ENCODE measurements at places on chromosomes 2 and 18.
A peak's percentile ranks its signal among the peaks of the same experiment; 100 is the strongest.

- peak; percentile 58 for DNase-seq
Observed at GRCh38 chr2:238320648-238321281, 447 bp downstream of the TRAF3IP1 start.

DNA sequence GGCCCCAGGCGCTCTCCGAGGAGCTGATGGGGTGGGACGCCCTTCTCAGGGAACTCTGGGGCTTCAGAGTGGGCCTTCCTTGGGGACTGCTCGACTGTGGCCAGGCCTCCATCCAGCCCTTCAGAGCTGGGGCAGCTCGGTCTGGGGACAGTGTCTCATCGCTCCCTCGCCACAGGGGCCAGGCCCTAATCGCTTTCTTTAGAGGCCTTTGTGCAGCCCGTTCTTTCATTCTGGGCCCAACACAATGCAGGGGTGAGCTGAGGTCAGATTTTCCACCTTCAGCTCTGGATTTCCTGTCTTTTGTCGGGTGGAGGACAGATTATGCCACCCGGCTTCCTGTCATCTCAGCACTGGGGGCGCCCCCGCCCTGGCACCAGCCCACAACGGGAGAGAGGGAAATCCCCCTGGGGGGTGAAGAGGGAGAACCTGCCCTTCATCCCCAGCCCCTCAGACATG lies 25.2 kb downstream of the MYCN start:
- DNase-seq = no peak

- no peak for DNase-seq
Observed at GRCh38 chr2:170518911-170519310, 196.2 kb upstream of the SP5 start.

DNA sequence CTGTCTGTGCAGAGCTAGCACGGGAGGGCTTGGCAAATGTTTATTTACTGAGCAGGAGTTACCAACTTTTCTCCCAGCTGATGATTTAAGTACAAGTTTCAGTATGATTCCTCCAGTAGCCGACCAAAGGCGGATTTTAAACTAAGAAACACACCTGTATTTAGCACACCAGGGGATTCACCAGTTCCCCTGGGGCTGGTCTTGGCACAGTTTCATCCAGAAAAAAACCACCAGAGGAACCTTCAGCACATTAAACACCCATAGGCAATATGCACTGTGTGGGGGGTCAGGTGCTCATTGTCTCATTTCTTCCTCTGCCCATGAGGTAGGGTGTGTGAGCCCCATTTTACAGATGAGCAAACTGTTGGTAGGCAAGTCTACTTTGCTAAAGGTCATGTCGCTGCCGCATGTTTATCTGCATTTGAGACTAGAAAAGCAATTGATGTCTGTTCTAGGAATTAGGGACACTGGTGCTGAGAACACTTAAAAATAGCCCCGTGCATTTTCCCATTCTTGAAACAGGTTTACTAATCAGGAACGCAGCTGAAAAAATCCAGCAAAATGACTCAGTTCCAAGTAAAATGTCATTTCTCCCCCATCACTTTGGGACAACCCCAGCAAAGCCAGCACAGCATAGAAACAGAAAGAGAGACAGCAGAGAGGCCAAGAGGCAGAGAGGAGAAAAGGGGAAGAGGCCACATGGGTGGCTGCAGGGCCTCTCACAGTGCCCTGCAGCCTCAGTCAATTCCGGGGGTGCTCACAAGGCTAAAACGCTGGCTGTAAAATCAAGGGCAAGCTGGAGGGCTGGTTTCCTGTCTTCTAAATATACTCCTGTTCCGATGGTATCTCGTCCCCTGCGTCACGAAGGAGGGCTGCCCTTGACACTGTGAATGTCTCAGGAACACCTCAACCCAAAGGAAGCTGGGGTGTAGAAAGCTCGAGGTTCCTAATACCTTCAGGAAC lies 166.8 kb upstream of the ID2 start:
- DNase-seq = no peak

GRCh38 chr18:76259096-76259495 lies 235.9 kb downstream of the ZNF516 start:
- no peak for DNase-seq

DNA sequence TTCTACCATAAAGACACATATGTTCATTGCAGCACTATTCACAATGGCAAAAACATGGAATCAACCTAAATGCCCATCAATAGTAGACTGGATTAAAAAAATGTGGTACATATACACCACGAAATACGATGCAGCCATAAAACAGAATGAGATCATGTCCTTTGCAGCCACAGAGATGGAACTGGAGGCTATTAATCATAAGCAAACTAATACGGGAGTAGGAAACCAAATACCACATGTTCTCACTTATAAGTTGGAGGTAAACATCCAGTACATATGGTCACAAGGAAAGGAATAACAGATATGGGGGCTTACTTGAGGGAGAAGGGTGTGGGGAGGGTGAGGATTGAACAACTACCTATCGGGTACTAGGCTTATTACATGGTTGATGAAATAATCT lies 7.7 kb downstream of the HMSD start:
- no peak for DNase-seq

- no peak for DNase-seq
Observed at GRCh38 chr18:2513616-2514015, 57.7 kb downstream of the METTL4 start.

- no peak for DNase-seq
Observed at GRCh38 chr2:207891086-207891844, 121.6 kb upstream of the FZD5 start.

DNA sequence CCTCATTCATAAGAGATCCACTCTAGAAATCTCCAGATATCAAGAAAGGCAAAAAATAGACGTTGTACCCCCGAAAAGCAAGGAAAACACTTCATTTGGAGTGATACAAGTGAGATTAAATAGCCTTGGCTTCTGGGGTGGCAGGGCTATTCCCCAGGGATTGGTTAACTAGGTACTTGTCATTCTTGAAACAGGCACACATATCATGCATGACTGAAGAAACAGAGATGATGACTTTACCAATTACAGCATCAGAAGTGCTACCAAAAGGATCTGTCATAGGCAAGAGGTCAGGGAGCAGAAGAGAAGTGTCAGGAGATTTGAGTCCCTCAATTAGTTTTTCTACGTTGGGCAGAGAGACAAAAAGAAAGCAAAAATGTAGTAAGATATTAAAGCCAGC lies 45.2 kb upstream of the NFU1 start:
- no peak for DNase-seq

DNA sequence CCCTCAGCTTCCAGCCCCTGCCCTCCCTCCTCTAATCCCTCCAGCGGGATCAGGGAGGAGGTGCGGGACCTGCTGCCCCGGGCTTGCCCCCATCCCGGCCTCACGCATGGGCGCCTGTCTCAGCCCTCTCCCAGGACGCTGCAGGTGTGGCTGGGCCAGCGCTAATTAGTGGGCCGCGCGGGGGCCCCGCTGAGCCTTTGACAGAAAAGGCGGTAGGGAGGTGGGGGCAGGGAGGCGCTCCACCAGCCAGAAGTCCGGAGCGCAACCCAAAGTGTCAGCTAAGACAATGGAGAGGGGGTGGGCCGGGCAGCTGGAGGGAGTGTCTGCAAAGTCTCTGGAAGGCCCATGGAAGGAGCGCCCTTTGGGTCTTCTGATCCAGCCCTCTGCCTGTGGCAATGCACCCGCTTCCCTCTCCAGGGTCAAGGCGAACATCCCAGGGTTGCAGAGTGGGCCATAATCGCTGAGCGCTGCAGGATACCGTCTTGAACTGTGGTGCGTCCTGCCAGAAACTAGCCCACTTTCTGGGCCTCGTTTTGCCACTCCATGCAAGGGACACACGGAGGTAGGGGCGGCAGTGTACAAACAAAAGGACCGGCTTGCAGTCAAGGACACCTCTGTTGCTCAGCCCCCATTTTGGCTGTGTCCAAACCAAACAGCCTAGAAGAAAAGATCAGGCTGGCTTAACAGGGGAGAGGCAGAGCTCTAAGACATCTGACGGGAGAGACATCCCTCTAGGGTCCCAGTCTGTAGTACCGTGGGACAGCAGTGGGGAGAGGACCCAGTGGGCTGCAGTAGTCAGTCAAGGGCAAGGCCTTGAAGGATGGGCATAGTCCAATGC lies 3.5 kb downstream of the ATP6V1B1 start:
- peak; percentile 53 for DNase-seq

- DNase-seq = no peak
Observed at GRCh38 chr2:235497096-235497495, 3.3 kb downstream of the AGAP1 start.

DNA sequence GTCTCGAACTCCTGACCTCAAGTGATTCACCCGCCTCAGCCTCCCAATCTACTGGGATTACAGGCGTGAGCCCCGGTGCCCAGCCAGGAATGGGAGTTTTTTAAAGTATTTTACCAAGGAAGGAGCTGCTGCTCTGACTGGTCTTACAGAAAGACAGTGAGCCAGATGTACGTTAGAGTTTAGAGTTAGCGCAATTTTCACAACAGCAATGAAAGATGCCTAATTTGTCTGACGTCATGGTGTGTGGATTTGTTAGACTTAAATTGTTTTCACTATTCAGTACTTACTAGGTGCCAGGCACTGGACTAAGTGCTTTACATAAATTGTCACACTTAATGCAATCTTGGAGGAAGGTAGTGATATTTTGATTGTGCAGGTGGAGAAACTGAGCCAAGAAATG lies 12.4 kb upstream of the RPL37A start:
- no peak for DNase-seq

- no peak for DNase-seq
Observed at GRCh38 chr2:144984038-144984437, 464.1 kb upstream of the ZEB2 start.

GRCh38 chr2:209431701-209432100 lies 7.9 kb downstream of the MAP2 start:
- peak; percentile 92 for DNase-seq

DNA sequence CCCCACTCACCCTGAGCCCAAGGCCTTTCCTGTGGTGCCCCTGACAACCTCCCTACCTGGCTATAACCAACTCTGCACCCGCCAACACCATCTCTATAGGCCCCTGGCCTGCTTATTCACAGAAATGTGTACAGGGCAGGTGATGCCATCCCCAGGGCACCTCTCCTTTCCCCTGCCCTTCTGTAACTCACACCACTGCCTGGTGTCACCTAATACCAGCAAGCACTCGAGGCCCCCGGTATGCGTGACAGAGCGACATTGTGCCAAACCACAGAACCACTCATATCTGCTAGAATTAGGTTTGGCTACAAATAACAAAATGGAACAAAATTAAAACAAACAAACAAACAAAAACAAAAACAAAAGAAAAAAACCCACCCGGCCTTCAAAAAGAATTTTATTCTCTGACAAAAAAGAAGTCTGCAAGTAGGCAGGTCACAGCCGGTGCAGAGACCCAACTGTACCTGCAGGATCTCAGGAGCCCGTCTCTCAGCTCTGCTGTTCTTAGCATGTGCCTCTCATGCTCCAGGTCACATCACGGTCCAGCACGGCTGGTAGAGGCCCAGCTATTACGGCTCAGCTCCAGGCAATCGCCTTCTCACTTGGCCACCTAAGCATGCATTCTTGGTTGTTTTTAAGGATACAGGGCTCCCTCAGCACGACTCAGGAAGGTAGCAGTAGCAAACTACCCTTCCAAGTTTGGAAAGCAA lies 51.4 kb downstream of the FAM178B start:
- DNase-seq = no peak

GRCh38 chr2:3282056-3282998 lies 95.3 kb downstream of the EIPR1 start:
- peak; percentile 44 for DNase-seq

GRCh38 chr18:37393945-37394609 lies 171.5 kb downstream of the CELF4 start:
- DNase-seq = peak; percentile 94
